ENCODE measurements at places on chromosomes 1 and 21.

DNA sequence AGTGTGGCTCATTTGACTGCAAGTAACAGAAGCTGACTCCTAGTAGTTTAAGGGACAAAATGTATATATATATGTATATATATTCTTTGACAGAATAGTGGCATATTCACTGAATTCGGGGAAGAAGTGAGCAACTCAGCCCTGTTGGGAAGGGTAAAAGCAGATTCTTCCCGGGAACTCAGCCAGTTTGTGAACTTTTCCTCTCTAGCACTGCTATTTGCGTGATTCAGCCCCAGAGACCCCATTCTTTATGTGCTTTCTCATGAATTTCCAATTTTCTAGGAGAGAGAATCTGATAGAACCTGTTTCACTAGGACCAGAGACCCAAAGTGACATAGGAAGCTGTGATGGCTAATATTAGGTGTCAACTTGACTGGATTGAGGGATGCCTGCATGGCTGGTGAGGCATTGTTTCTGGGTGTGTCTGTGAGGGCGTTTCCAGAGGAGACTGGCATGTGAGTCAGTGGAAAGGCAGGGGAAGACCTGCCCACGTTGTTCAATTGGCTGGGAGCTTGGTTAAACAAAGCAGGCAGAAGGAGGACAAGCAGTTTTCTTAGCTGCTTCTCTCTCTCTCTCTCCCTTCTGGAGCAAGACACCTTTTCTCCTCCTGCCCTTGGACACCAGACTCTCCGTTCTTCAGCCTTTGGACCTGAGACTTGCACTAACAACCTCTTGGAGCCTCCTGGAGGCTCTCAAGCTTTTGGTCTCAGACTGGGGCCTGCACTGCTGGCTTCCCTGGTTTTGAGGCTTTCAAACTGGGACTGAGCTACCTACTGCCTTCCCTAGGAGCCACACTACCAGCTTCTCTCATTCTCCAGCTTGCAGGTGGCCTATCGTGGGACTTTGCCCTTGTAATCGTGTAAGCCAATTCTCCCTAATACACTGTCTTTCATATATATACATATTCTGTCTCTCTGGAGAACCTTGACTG, 93.4 kb upstream of the KCNK1 start:
- no peak for DNase-seq

GRCh38 chr1:199982606-199983005, 44.9 kb upstream of the NR5A2 start:
- no peak for DNase-seq

GRCh38 chr21:46118316-46119143, 20.6 kb downstream of the COL6A2 start:
- DNase-seq: no peak

- no peak for DNase-seq
These were observed 109.8 kb downstream of the PBX1 start for GRCh38 chr1:164668491-164669400.

- DNase-seq: no peak
These were observed 28.2 kb upstream of the FAM131C start for GRCh38 chr1:16101623-16102022.

GRCh38 chr1:101071470-101071891, 45.9 kb upstream of the DPH5 start:
- no peak for DNase-seq

DNA sequence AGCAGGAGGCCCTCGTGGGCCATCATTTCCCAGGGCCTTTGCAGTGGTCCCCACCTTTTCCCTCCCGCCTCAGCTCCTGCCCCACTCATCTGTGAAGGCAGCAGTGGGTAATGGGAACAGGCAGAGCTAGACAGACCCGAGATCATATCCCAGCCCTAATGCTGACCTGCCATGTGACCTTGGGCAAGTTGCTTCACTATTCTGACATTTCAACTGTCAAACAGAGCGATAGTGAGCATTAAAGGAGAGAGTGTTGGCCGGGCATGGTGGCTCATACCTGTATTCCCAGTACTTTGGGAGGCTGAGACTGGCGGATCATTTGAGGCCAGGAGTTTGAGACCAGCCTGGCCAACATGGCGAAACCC, 51.7 kb downstream of the RPS6KA1 start:
- no peak for DNase-seq

- no peak for DNase-seq
These were observed 16.6 kb downstream of the CRNN start for GRCh38 chr1:152397474-152397873.

- DNase-seq: no peak
These were observed at the start of gene CDC42BPA for GRCh38 chr1:227318016-227318852. Gene CDC42BPA (minus strand): TSS chr1:227318492. CDS start chr1:227317182, 1,310 bp downstream.

GRCh38 chr1:178560871-178561376, 48.0 kb downstream of the TEX35 start:
- DNase-seq: no peak

GRCh38 chr1:24545662-24546061, 10.2 kb upstream of the NCMAP start:
- DNase-seq: no peak

- DNase-seq: no peak
These were observed 672.8 kb downstream of the PTPRC start for GRCh38 chr1:199311478-199312262.

DNA sequence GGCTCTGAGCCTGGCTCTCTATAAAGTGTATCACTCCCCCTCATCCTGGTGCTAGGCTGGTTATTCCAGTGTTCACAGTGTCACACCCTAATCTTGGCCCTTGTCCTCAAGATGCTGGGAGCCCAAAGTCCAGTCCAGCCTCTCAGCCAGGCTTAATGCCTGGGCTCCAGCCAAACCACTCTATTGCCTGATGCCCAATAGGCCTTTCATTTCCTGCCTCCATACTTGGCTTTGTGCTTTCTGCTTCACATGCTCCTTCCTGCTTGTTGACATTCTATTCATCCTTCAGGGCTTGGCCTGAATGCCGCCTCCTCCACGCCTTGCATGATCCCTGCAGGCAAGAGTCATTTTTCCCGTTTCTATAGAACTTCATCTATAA, 1.7 kb downstream of the KLHDC8A start:
- DNase-seq: no peak

DNA sequence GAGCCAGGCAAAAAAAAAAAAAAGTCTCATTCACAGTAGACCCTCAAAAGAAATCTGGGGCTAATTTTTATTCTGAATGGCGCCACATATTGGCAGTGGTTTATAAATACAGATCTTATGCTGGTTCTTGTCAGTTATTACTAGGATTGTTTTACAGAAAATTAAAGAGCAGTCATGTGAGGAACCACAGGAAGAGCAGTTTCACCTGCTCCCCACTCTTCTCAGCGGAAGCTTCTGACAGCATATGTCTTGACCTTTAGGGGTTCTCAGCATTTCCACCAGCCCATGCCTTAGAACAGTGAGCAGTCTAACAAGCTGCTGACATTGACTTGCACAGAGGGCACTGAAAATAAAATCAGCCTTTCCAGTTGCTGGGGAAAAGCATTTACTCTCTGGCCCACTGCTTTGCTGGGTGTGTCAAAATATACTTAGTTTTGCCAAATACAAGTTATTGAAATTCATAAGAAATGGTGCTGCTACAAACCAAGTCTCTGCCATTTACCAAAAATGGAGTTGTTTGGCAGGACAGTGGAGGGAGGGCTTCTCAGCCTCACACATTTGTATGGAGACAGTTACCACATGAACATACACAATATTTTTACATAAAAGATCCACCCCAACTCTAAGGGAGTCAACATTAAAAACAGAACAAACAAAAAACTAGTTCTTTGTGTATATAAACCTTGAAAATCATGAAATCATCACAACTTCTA, 144.2 kb downstream of the SYT2 start:
- no peak for DNase-seq

DNA sequence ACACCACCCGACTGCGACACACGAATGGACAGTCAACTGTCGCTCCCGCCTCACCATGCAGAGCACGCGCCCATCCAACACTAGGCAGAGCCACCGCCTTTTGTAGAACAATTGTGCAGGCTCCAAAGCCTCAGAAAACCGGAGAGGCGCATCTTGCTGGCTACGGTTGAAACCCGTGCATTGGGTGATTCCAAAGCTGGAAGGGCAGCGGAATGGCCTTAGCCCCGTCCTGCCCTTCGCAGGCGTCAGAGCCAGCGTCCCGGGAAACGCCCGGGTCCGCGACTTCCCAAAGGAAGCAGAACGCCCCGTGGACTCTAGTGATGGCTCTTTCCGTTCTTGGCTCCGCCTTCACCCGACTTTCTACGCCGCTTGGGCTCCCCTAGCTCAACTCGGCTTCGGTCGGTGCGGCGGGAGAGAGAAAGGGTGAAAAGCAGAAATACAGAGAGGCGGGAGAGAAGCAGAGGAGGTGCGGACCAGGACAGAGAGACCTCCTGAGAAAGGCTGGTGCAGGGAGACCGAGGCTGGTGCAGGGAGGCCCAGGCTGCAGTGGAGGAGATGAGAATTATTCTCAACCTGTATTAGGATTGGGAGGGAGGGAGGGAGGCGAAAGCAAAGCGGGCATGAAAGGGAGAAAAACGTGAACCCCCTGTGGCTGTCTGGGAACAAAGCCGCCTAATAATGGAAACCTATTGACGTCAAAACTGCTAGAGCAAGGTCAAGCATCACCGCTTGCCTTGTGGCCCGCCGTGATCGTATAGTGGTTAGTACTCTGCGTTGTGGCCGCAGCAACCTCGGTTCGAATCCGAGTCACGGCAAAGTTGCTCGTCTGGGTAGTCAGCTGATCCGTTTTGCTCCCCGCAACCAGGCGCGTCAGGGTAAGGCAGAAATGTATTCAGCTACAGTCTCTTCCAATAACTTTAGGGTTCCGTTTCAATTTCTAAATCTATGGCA, 99.5 kb downstream of the PRKAB2 start:
- no peak for DNase-seq

DNA sequence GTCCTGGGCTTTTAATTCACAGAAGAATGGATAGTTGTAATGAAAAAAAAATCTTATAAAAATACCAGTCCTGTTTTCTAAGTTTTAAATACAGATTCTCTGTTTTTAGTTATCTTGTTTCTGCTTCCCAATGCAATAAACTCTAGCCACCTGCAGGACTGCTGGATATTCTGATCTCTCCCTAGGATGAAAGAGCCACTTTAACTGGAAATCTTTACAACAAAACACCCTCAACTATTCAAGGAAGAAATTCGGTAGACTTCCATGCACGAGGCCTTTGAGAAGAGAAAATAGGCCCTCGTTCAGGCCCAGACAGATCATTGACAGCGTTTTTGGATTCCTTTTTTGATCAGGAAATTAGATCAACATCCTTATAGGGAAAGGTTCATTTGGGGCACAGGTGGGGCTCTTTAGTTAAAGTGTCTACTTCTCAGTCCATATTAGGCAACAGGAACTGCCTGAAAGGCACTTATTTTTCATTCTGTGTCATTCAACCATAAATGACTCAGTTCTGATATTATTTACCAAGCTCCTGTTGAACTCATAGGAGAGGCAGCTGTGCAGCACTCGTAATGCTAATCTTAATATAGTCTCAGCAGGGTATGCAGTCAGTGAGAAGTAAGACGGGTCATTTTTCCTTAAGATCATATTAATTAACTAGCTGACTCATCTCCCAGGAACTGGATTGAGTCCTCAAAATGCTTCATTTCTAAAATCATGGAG, 71.1 kb upstream of the ERRFI1 start:
- DNase-seq: no peak

GRCh38 chr21:32387151-32387550, 5.7 kb downstream of the URB1 start:
- no peak for DNase-seq

- no peak for DNase-seq
These were observed 36.1 kb upstream of the FAM131C start for GRCh38 chr1:16109571-16109970.

- DNase-seq: no peak
These were observed 250.8 kb downstream of the GRIK3 start for GRCh38 chr1:36783475-36783874.

GRCh38 chr1:77652268-77652667, 30.2 kb downstream of the ZZZ3 start:
- DNase-seq: no peak

- DNase-seq: no peak
These were observed 481.7 kb upstream of the NR5A2 start for GRCh38 chr1:199545780-199546179.

DNA sequence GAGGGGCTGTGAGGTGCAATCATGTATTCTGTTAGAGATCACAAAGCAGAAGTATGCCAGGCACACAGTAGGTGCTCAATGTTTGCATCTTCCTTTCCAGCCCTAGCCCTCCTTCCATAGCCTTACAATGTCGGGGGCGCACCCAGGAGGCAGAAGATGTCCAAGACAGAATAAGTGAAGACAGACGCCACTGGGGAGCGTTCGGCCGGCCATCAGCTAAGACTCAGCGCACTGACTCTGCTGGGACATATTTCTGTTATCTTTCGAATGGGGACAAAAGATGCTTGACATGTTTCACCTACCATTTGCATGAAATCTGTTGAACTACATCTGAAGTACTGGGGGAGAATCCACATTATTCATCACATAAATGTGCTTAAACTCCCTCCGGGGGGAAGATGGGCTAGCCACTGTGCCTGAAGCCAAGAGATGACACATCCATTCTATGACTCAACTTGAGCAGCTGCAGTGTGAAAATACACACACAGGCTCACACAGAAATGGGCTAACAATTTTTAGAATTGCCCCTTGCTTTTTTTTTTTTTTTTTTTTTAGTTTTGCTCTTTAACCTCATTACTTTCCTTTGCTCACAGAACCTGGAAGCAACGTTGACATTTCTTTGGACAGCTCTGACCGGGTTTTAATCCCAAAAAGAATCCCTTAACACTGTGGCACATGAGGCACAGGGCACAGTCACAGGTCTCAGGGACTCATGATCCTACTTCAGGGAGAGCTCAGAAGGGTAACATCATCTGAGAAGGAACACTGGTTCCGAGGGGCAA, 7.9 kb downstream of the TIAM1 start:
- DNase-seq: no peak

- no peak for DNase-seq
These were observed 50.9 kb downstream of the PRDM15 start for GRCh38 chr21:41827951-41828883.

DNA sequence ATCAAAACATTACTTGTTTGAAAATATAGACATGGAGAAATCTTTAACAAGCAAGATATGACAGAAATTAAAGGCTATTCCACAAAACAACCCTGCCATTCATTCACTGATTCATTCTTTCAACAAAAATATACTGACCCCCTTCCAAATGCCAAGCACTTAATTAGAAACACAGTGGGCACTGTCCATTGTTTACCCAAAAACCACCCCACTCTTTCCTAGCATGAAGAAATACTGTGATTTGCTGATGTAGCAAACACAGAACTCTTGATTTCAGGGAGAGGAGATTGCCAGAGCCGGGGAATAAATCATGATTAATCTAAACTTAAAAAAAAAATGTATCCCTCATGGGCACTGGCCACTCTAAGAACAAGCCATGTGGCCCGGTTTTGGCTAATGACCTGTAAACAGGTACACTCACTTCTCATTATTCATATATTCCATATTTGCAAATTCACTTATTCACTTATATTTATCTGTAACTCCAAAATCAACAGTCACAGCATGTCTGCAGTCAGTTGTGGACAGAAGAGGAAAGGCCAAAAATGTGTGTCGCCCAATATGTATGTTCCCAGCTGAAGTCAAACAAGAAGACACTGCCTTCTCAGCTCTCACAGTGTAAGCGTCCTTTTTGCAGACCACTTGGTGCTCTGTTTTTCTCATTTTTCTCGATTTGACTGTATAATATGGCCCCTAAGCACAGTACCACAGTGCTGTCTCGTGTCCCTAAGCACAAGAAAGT, 133.1 kb downstream of the SMYD3 start:
- no peak for DNase-seq

Measured in activated naive CD4-positive, alpha-beta T cell (primary cell).